ENCODE measurements at places on chromosomes 4 and X.

DNA sequence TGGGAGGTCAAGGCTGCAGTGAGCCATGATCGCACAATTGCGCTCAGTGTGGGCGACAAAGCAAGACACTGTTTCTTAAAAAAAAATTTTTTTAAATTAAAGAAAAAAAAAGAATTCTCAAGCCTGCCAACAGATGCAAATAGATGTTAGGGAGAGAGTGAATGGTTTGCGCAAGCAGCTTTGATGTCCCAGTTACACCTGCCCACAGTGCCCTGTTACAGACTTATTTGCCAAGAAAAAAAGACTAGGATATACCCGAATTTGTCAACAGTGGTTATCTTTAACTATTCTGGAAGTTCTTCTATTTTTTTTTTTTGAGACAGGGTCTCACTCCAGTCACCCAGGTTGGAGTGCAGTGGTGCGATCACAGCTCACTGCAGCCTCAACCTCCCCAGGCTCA is 44.3 kb upstream of the UGDH start:
- DNase-seq = no peak

DNA sequence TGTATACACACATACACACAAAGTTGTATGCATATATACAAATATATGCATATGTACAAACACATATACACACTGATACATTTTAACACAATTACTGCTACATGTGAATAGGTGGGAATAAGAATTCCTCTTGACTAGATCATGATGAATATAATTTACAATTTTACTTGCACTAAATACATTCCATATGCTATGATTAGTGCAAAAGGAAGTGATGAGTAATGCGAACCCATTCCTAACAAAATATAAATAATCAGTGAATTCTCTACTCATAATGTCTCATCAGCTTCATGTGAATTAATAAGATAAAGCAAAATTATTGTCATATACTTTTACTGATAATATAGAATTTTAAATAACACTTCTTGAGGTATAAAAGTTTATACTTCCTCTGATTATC is 1077.3 kb upstream of the PCDH10 start:
- no peak for DNase-seq

- no peak for DNase-seq
Measured at GRCh38 chrX:77444075-77444474, 3.1 kb upstream of the FGF16 start.

- no peak for DNase-seq
Measured at GRCh38 chrX:43139645-43140044, 361.7 kb upstream of the PPP1R2C start.

- no peak for DNase-seq
Measured at GRCh38 chrX:21907260-21907659, 33.2 kb upstream of the SMS start.

DNA sequence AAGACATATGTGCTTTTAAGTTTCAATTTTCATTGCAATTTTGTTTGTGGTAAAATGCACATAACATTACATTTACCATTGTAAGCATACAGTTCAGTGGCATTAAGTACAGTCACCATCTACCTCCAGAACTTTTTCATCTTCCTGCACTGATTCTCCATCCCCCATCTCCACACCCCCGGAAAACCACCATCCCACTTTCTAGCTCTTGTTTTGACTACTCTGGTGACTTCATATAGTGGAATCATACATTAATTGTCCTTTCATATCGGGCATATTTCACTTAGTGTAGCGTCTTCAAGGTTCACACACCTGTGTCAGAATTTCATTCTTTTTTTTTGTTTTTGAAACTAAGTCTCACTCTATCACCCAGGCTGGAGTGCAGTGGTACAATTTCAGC is 143.5 kb downstream of the GPR143 start:
- DNase-seq = peak; percentile 27
